ENCODE measurements at places on chromosomes 5 and 9.

DNA sequence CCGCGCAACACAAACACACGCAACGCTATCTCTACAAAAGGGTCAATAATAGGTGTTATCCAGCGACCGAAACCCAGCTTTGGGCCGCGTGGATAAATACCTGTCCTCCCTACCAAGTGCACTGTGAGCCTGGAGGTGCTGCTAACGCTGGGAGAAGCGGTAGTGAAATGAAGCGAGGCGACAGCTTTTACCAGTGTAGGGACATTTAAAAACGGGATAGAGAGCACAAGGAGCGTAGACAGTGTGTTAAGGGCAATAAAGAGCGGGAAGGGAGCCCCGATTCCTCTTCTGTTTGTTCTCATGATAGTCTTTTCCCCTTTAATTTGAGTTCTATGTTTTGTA lies 421 bp upstream of the DEPDC1B start:
- no peak for DNase-seq

GRCh38 chr5:69368458-69369339 lies 621 bp downstream of the AK6 start:
- no peak for DNase-seq

DNA sequence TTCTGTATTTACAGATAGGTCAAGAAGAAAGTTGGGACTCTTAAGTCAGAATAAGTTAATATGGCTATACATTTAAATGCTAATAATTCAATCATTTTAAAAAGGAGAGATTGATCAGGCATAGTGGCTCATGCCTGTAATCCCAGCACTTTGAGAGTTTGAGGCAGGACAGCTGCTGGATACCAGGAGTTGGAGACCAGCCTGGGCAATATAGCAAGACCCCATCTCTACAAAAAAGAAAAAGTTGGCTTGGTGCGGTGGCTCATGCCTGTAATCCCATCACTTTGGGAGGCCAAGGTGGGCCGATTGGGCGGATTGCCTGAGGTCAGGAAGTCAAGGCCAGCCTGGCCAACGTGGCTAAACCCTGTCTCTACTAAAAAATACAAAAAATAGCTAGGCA lies 15.0 kb upstream of the GLDC start:
- DNase-seq: no peak

- no peak for DNase-seq
Observed at GRCh38 chr5:37495210-37495609, 116.1 kb downstream of the WDR70 start.

GRCh38 chr5:39491210-39491609 lies 66.4 kb upstream of the DAB2 start:
- no peak for DNase-seq
